NCI-H510A (cell line): ENCODE measurements at places on chromosomes 11 and 22.

GRCh38 chr11:64141081-64141783 lies 24.7 kb downstream of the MACROD1 start:
- DNase-seq, result no peak

DNA sequence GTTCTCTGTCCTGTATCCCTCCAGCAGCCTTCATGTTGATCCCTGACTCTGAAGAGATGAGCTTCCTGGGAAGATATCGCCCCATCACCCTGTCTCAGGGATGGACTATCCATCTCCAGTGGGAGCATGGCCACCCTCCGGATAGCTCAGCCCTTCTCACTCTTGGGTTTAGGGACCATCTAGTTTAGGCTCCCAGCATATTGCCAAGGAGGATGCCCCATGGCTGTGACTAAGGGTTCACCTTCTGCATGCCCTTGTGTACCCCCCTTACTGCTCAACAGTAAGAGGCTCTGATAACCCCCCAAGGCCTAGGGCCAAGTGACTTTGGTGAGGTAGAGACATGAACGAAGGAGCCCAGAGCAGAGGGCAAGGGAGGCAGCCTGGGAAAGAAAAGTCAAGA lies 1.3 kb downstream of the TMPRSS13 start:
- DNase-seq, result no peak

- DNase-seq, result no peak
Observed at GRCh38 chr11:19345519-19345847, 104.7 kb upstream of the E2F8 start.

GRCh38 chr11:87022254-87022653 lies 15.5 kb upstream of the TMEM135 start:
- no peak for DNase-seq

GRCh38 chr11:106193956-106194355 lies 116.5 kb downstream of the AASDHPPT start:
- DNase-seq, result no peak

- no peak for DNase-seq
Observed at GRCh38 chr11:1920128-1920908, 815 bp downstream of the TNNT3 start.

DNA sequence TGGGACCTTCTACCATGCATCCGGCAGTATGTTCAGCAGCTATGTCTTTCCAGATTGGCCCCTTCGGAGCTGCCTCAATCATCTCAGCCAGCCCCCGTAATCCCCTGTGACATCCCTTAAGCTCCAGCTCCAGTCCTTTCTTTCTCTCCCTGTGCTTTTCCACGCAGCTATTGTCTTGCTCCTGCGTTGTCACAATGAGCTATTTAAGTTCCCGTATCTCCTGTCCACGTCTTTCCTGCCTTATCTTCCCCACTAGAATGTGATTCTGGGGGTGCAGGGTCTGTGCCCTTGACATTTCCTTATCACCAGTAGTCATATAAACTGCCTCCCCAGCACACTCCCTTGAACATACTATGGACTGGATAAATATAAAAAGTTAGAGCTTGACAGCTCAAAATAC lies 5.1 kb upstream of the ETS1 start:
- no peak for DNase-seq

DNA sequence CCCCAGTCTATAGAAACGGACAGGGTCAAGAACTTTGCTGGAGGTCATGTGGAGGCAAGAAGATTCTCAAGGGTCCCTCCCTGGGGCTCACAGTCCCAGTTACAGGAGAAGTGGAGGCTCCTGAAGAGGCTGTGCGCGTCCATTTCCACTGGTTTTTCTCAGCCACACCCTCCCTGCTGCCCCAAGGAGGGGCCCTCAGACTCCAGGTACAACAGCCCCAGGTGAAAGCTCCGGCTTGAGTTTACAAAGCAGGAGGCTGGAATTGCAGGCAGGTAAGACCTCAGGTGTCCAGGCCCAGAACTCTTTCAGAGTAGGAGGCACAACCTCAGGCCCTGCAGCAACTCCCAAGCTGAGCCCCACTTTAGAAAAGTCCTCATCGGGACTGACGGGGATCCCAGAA lies 3.1 kb downstream of the SHANK2 start:
- DNase-seq, result no peak
